Fibroblast of pulmonary artery (primary cell): ENCODE measurements at places on chromosomes 2 and 18.

GRCh38 chr2:212423089-212423488 lies 115.5 kb downstream of the ERBB4 start:
- no peak for DNase-seq

DNA sequence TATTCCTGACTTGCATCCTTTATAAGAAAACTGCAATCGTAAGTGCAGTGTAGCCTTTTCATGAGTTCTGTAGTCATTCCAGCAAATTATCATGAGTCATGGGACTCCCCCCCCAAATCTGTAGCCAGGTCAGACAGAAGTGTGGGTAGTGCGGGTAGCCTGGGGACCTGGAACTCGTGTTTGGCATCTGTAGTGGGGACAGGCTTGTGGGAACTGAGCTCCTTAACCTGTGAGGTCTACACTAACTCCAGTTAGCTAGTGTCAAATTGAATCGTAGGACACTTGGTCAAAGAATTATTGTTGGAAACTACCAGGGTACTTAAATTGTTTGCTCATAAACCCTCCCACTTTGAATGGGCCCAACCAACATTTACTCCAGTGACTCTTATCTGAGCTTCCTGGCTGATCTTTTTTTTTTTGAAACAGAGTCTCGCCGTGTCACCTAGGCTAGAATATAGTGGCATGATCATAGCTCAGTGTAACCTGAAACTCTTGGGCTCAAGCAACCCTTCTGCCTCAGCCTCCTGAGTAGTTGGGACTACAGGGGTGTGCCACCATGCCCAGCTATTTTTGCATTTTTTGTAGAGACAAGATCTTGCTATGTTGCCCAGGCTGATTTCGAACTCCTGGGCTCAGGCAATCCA lies 12.4 kb downstream of the PFN4 start:
- no peak for DNase-seq

- no peak for DNase-seq
Observed at GRCh38 chr2:145797692-145798091, 1277.8 kb upstream of the ZEB2 start.

DNA sequence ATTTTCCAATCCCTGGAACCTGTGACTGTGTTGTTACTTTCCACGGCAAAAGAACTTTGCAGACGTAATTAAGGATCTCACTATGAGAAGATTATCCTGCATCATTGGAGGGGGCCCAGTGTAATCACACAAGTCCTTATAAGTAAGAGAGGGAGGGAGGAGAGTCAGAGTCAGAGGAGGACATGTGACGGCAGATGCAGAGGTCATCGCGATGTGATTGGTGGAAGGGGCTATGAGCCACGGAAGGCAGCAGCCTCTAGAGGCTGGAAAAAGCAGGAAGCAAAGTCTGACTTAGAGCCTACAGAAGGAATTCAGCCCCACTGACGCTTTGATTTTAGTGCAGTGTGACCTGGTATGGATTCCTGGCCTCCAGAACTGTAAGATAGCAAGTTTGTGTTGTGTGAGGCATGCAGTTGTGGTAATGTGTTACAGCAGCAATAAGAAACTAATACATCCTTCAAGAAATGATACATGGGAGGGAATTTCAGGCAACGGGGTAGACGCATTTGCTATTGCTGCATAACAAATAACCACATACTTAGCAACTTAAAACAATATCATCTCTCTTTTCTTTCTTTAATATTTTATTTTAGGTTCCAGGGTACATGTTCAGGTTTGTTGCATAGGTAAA lies 112.7 kb upstream of the SERPINE2 start:
- DNase-seq: no peak

DNA sequence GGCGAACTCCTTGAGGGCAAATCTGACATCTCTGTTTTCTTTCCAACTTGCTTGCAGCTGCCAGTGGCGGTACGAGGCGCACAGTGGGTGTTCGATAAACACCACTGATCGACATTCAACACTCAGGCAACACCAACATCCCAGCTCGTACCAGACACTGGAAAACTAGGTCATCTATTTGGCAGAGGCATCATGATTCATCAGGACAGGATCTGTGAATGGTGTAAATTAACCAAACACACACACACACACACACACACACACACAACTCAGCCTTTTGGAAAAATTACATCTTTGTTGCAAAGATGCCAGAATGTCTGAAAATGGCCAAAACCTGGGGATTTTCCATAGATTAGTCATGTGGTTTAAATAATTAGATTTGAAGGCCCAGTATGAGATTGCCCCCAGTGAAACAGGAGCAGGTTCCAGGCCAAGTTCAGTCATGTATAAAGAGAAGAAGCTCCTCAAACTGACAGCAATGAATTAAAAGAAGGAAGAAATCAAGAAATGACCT lies 150.5 kb upstream of the NCKAP5 start:
- peak; percentile 46 for DNase-seq

- no peak for DNase-seq
Observed at GRCh38 chr2:214896274-214896673, 86.8 kb upstream of the BARD1 start.

- peak; percentile 91 for DNase-seq
Observed at GRCh38 chr2:173652311-173652710, 297.6 kb downstream of the CDCA7 start.
